ENCODE measurements at places on chromosomes 5 and 9.

- DNase-seq: no peak
These were observed 75.7 kb downstream of the ZNF608 start for GRCh38 chr5:124670722-124671184.

- no peak for DNase-seq
These were observed 143.8 kb downstream of the FBXL7 start for GRCh38 chr5:15643731-15644130.

DNA sequence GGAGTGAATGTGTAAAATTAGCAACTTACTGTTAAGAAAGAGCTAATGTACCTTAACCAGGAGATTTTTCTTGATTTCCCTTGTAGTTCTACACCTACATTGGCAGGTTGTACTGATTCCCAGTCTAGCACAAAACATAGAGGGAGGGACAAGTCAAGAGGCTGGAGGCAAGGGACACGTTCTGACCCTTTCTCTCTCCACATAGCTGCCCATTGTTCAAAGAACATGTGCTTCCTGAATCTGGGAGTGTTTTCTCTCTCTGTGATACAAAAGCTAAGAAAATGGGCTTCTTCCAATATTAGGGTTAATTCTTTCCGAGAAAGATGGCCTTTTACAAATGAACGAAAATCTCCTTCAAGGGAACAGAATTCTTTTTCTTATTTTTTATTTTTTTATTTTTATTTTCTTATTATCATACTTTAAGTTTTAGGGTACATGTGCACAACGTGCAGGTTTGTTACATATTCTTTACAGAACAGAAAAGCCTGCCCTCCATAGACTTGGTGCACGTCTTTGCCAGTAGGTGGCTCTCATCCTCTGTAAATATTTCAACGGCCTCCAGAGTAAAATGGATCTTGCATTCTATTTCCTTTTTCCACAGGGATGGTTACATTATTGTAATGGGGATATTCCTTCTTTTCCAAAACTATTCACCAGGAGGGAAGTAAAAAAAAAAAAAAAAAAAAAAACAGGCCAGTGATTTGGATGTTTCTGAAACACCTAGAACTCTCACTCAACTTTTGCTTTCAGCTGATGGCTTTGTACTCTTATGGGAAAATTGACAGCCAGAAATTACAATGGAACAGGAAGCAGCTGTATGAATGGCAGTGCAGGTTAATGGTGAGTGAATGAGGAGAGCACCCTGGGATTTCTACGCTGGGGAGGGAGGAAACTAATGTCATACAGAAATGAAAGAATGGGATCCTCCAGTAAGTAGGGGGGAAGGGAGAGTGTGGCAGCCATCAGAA lies 13.1 kb upstream of the IFNA5 start:
- no peak for DNase-seq

GRCh38 chr9:129069862-129070641 lies 10.9 kb upstream of the DOLPP1 start:
- DNase-seq: no peak

DNA sequence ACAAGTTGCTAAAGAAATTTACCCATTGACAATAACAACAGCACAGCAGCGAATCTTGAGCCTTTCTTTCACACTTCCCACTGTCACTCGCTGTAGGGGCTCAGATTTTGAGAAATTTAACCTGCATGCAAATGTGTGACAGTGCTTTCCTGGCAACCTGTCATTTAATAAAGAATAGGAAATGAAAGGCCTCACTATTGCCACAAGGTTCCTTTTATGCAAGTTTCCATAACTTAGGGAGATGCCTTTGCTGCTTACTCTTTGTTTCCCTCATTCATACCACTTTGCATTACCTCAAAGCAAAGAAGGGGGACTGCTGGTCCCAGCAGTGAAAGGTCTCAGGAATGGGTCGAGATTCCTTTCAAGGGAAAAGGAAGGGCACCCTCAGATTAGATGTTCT lies 49.5 kb downstream of the PTCD2 start:
- DNase-seq: no peak

- DNase-seq: no peak
These were observed 110.1 kb downstream of the WNK2 start for GRCh38 chr9:93294011-93294410.

- no peak for DNase-seq
These were observed 8.7 kb downstream of the SNCB start for GRCh38 chr5:176621661-176622079.

DNA sequence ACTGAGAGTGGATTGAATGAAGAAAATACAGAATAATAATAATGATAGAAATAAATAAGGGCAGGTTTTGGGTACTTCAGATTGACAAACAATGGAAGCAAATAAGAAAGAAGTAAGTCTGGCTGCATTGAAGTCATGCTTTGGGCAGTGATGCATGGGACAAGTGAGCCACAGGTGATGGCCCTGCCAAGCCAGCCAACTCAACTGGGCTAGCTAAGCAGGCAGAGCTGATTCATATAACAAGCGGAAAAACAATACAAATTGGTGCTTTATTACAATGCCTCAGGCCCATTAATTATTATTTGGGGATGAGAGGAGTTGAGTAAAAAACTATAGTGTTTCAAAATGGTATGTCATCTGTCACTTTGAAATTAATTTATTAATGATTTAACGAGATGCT lies 502.0 kb downstream of the CDH12 start:
- DNase-seq: no peak

- no peak for DNase-seq
These were observed 49.5 kb downstream of the KLF4 start for GRCh38 chr9:107439991-107440456.

- DNase-seq: no peak
These were observed 48.7 kb upstream of the C5orf58 start for GRCh38 chr5:170183816-170184687.

- no peak for DNase-seq
These were observed 135.2 kb upstream of the CLINT1 start for GRCh38 chr5:157993986-157994691.

DNA sequence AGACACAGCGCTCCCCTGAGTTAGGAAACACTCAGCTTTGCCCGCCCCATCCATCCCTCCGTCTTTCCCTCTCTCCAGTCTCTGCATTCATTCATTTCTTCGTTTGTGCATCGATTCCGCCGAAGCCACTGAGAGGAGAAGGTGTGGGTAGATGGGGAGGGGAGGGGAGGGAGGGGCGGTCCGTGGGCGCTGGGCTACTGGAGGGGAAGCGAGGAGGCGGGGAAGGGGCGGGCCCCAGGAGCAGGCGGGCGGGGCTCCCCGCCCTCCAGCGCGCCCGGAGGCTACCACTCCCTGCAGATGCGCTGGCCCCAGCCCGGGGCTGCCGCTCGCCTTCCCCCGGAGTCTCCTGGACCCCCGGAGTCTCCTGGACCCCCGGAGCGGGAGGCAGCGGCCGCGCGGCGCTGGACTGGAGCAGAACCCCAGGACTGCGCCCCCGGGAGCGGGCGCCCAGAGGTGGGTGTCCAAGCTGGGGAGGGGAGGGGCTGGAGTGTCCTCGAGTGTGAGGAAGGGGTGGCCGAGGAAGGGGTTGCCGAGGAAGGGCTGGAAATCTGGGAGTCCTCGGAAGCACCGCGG lies 159.5 kb downstream of the C9orf152 start:
- DNase-seq: peak; percentile 33

GRCh38 chr5:94890907-94891306 lies 272.4 kb downstream of the SLF1 start:
- no peak for DNase-seq

- DNase-seq: no peak
These were observed 11.1 kb downstream of the EXD3 start for GRCh38 chr9:137411645-137412380.

GRCh38 chr9:134872482-134873231 lies 8.0 kb upstream of the FCN2 start:
- no peak for DNase-seq

DNA sequence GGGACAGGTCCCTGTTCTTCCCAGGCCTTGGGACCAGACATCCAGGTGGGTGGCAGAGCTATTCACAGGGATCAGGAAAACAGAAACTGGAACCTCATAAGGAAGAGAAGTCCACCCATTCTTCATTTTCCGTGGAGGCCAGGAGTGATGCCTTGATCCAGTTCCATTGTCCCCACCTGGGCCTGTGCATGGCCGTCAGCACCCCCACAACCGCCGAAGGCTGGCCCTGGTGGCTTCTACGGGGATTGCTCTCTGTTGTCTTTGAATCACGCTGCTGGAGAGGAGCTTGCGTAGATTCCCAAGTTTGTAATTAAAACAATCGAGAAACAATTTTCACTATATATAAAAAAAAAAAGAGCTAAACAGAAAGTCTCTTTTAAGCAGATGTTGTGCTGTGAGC lies 134.4 kb downstream of the MVB12B start:
- no peak for DNase-seq

GRCh38 chr5:54013556-54014194 lies 296.7 kb downstream of the ARL15 start:
- DNase-seq: no peak

DNA sequence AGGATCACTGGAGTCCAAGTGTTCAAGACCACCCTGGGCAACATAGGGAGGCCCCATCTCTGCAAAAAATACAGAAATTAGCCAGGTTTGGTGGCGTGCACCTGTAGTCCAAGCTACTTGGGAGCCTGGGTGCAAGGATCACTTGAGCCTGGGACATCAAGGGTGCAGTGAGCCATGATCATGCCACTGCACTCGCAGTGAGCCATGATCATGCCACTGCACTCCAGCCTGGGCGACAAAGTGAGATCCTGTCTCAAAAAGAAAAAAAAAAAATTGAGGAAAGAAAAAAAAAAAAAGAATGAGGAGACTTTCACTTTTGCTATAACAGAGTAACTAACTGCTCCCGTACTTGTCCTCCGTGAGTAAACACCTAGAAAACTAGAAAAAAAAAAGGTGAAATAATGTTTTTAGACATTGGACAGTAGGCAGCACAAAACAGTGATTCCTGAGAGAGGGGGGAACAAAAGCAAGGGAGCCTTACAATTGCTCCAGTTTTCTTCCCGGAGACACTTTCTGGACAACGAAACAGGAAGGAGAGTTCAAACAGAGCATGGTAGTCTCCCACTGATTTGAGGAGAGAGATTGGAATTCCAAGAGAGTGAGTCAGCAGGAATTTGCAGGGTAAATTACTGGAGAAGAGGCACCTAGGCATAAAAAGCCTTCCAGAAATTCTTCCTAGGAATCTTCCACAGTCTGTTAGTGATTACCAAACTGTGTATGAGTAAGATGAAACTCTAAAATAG lies 6.9 kb upstream of the ZBTB5 start:
- no peak for DNase-seq

DNA sequence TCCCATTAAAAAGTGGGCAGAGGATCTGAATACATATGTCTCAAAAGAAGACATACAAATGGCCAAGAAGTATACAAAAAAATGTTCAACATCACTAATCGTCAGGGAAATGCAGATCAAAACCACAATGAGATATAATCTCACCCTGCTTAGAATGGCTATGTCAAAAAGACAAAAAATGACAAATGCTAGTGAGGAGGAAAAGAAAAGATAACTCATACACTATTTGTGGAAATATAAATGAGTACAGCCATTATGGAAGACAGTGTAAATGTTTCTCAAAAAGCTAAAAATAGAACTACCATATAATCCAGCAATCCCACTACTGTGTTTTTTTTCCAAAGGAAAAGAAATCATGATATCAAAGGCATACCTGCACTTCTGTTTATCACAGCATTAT lies 450.7 kb downstream of the EFNA5 start:
- no peak for DNase-seq

DNA sequence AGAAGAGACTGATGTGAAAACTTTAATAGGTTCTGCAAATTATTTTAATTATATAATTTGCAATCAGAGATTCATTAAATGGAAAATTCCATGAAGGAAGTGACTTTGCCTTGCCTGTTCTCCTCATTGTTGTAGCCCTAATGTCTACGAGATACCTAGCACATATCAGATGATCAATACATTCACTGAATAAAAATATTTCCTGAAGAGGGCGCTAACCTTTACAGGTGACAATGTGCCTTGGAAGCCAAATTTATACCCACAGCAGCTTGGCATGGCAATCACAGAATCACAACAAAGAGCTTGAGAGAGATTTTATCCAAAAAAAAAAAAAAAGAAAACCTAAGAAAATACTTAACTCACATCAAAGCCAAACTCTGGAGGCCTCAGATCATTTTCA lies 17.4 kb downstream of the HAUS6 start:
- DNase-seq: peak; percentile 2

DNA sequence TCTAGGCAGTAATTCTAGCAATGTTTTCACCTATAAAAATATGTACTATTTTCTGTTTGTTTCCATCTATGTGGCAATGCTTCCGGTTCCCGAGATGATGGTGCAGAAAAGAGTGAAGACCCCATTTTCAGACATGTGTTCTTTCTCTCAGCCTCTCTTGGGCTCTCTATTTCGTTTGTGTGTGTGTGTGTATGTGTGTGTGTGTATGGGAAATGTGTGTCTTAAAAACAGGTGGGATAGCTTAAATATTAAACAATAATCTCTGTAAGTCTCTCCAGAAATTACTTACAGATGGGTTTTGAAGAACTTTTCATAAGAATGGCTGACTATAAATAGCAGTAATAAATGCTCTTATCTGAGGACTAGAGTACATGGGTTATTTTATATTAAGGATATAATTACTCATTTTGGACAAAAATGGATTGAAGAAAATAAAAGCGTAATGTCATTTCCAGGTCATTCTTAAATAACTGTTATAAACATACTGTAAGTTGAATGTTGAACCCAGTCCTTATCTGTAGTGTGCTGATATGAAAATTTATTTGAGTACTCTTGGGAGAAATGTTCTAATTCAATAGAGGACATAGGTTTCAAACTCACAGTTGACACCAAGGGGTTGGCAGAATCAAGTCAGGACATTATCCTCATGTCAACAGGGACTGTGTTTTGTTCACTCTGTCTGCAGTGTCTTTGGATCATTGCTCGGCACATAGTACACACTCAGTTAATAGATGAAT lies 31.1 kb downstream of the PCSK5 start:
- DNase-seq: no peak

GRCh38 chr9:128429513-128430086 lies 8.9 kb downstream of the CERCAM start:
- DNase-seq: no peak

GRCh38 chr9:5800969-5801738 lies 31.8 kb downstream of the ERMP1 start:
- DNase-seq: no peak

- no peak for DNase-seq
These were observed at the start of gene FBP1 for GRCh38 chr9:94639061-94639998. Gene FBP1, minus strand, starts transcription at chr9:94639518. Its CDS starts 208 bp downstream, at chr9:94639310.

GRCh38 chr9:129160712-129161533 lies 17.1 kb downstream of the IER5L start:
- no peak for DNase-seq

DNA sequence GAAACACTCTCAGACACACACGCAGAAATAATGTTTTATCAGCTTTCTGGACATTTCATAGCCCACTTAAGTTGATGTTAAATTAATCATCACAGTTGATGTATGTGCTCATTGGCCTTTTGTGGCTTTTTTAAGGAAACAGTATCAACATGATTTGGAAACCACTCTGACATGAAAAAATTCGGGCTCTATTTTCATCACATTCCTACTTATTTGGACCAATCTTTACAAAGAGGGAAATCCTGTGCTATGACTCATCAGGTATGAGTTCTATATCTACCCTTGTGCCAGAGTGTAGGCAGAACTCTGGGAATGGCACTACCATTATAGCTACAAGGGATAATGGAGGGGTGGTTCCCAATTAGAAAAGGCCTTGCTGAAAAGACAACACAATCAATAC lies 388.4 kb upstream of the PTGER4 start:
- DNase-seq: no peak

Measured in NCI-H1436 treated with DMSO at 0.1 percent for 48 hours (cell line).